ENCODE measurements at places on chromosomes 3 and 15. TPM values are rescaled to one million over a fixed set of nuclear protein-coding genes. Genes with fewer than 3 reads are reported as not detected.

GRCh38 chr3:128878556-128879124 is 780 bp upstream of the ACAD9 start:
- peaks cover 29% of the 10 kb centered on the region for H3K4me1 ChIP-seq
- H3K4me3 ChIP-seq, result peak overlapping the region; percentile 80
- peak; percentile 39 for DNase-seq
- peak overlapping the region; percentile 96 for H3K27ac ChIP-seq

DNA sequence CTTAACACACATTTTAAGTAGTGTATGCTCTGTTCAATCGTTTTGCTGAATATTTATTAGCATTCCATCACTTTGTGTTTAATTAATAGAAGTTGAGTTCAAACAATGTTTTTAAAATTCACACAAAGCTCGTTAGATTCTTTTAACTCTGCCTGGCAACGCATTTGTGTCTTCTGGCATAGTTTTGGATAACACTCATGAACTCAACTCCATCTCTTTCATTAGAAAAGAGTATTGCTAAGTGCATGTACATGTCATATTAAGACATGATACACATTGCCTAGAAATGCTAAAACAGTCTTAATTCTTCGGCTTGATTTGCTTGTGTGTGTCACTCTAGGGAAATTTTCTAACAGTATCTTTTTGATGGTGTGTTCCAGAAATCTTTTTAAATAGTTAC is 15.7 kb downstream of the TSC22D2 start:
- H3K36me3 ChIP-seq, result no peaks in the 10 kb centered on the region
- no peaks in the 10 kb centered on the region for H3K4me1 ChIP-seq
- no peak overlapping the region for H3K4me3 ChIP-seq
- H3K27ac ChIP-seq, result no peak overlapping the region
- no peak for DNase-seq

DNA sequence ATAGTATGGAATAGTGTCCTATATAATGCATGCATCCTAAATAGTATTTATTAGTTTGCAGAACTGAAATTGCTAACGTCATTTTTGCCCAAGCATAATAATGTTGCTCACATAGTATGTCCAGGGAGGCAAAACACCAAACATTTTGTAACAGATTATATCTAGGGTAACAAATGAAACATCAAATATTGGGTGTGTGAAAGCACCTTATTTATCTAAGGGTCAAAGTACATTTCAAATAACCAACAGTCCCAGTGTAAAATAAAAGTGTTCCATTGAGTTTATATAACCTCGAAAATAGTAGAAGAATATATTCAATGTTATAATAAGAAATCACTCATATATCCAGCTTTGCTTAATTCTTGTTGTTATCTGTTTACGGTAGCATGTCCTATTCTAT is 363.1 kb downstream of the CADM2 start:
- H3K36me3 ChIP-seq, result no peaks in the 10 kb centered on the region
- H3K27me3 ChIP-seq, result no peaks in the 10 kb centered on the region
- H3K4me3 ChIP-seq, result no peak overlapping the region
- no peaks in the 10 kb centered on the region for H3K4me1 ChIP-seq
- H3K27ac ChIP-seq, result no peak overlapping the region

DNA sequence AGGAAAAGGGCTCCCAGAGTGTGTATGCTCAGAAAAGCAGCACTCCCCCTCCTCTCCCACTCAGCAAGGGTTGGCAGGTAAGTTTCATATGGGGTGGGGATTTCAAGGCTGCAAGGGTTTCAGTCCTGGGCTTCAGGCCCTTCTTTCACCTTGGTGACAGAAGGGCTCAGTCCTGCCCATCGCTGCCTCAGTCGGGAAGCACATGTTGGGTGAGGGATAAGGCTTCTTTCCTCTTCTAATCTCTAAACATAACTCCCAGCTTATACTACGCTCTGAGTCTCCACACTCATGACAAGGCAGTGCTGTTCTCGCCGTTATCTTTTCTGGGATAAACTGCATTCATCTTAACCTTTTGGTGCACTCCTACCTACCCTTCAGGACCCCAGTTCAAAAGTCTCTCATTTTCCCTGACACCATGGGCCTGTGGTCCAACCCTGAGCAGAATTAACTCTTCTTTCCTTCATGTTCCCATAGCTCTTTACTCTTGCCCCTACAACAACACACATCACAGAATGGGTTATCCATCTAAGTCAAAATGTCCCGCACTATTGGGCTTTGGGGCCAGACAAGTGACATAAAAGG is 17.0 kb downstream of the RAB43 start:
- no peak overlapping the region for H3K4me3 ChIP-seq
- H3K27me3 ChIP-seq, result no peaks in the 10 kb centered on the region
- no peak overlapping the region for H3K27ac ChIP-seq
- no peak for DNase-seq

DNA sequence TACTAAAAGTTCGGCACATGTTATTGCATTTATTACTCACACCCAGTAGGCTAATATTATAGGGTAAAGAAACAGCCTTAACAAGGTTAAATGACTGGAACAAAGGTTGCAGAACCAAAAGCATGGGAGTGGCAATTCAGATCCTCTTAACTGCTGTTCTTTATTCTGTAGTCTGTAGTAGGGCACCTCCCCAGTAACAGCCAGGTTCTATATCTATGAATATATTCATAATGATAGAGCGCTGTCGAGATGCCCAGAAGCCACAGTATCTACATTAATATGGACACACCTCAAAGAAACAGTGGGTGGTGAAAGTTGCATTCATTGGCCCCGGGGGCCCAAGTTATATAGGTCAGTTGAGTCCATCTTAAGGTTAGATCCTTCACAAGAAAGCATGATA is 340.9 kb upstream of the THRB start:
- H3K4me3 ChIP-seq, result no peak overlapping the region
- no peaks in the 10 kb centered on the region for H3K4me1 ChIP-seq
- DNase-seq, result no peak
- H3K36me3 ChIP-seq, result no peaks in the 10 kb centered on the region
- no peak overlapping the region for H3K27ac ChIP-seq

GRCh38 chr15:77800305-77800704 is 167.6 kb upstream of the LINGO1 start:
- H3K27me3 ChIP-seq, result no peaks in the 10 kb centered on the region
- H3K4me1 ChIP-seq, result no peaks in the 10 kb centered on the region
- H3K27ac ChIP-seq, result no peak overlapping the region

- no peak overlapping the region for H3K4me3 ChIP-seq
- H3K4me1 ChIP-seq, result no peaks in the 10 kb centered on the region
- no peak for DNase-seq
- H3K36me3 ChIP-seq, result no peaks in the 10 kb centered on the region
- H3K27me3 ChIP-seq, result no peaks in the 10 kb centered on the region
Observed at GRCh38 chr3:74844428-74844827, 230.0 kb upstream of the CNTN3 start.

DNA sequence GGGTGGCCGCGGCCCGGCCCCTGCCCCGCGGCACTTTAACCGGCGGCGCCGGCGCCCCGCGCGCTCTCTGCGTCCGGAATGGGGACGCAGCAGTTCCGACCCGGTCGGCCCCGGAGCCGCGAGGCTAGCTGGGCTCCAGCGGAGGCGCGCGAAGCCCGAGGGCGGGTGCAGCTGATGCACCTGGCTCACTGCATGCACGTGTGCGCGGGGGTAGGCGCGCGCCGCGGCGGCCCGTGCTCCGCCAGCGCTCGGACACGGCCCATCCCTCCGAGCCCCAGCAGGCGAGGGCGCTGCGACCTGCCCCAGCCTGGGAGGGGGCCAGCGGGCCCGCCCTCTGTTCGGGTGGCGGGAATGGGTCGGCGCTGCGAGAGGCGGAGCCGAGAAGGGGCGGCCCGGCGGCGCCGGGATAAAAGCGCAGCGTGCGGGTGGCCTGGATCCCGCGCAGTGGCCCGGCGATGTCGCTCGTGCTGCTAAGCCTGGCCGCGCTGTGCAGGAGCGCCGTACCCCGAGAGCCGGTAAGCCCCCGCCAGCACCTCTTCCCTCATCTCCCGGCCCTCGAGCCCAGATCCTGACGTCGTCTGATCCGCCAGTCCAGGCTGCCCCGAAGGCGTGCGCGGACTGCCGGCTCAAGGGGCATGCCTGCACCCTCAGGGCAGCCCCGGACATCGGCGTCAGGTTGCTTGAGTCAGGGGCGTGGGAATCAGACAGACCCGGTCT is at the start of the genes CHDH and IL17RB:
Gene CHDH, minus strand, starts transcription at position 286 of the 717 bp plus-strand sequence. CDS start 22,411 bp downstream, outside the sequence.
Gene IL17RB, plus strand, starts transcription at position 435 of the 717 bp plus-strand sequence. Its CDS starts 21 bp downstream, at position 456.
- peak within 1 kb of the TSS; percentile 99 for H3K27ac ChIP-seq
- H3K36me3 ChIP-seq, result no peaks in the 10 kb centered on the region
- peak within 1 kb of the TSS; percentile 58 for H3K4me3 ChIP-seq
- H3K27me3 ChIP-seq, result no peaks in the 10 kb centered on the region
- H3K4me1 ChIP-seq, result peaks cover 2% of the 10 kb centered on the region

DNA sequence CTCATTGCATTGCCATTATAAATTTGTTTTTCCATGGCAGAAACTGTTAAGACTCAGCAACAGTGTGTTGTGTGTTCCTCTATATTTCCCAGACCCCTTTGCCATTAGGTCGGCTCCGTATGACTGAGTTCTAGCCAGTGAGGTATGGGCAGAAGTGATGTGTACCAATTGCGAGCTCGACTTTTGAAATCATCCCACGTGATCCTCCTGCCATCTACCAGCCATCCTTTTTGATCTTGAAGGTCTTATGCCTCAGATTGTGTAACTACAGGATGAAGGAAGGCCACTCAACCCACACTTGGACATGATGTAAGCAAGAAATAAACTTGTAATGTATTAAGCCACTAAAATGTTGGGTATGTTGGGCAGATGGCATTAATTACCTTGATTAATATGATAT is 562.3 kb downstream of the PDCD6IP start:
- no peak for DNase-seq
- H3K27ac ChIP-seq, result no peak overlapping the region

- no peaks in the 10 kb centered on the region for H3K4me1 ChIP-seq
- H3K36me3 ChIP-seq, result no peaks in the 10 kb centered on the region
- H3K27ac ChIP-seq, result no peak overlapping the region
- H3K27me3 ChIP-seq, result no peaks in the 10 kb centered on the region
Observed at GRCh38 chr3:34844323-34844620, 795.1 kb upstream of the ARPP21 start.

- DNase-seq, result no peak
- H3K27ac ChIP-seq, result no peak overlapping the region
- no peaks in the 10 kb centered on the region for H3K36me3 ChIP-seq
Observed at GRCh38 chr3:16663854-16664712, 58.9 kb upstream of the DAZL start.

- no peak overlapping the region for H3K4me3 ChIP-seq
- no peaks in the 10 kb centered on the region for H3K27me3 ChIP-seq
- no peak overlapping the region for H3K27ac ChIP-seq
- H3K4me1 ChIP-seq, result no peaks in the 10 kb centered on the region
Observed at GRCh38 chr3:138005627-138006026, 4.3 kb upstream of the CLDN18 start.

- H3K27ac ChIP-seq, result no peak overlapping the region
- peaks cover 6% of the 10 kb centered on the region for H3K4me1 ChIP-seq
- no peaks in the 10 kb centered on the region for H3K36me3 ChIP-seq
- no peaks in the 10 kb centered on the region for H3K27me3 ChIP-seq
Observed at GRCh38 chr3:35773417-35773816, 134.1 kb downstream of the ARPP21 start.

- no peaks in the 10 kb centered on the region for H3K27me3 ChIP-seq
- H3K27ac ChIP-seq, result peak overlapping the region; percentile 99
- DNase-seq, result no peak
- H3K36me3 ChIP-seq, result no peaks in the 10 kb centered on the region
- H3K4me3 ChIP-seq, result peak overlapping the region; percentile 100
Observed at GRCh38 chr3:12661926-12662592, 1.9 kb downstream of the RAF1 start.

DNA sequence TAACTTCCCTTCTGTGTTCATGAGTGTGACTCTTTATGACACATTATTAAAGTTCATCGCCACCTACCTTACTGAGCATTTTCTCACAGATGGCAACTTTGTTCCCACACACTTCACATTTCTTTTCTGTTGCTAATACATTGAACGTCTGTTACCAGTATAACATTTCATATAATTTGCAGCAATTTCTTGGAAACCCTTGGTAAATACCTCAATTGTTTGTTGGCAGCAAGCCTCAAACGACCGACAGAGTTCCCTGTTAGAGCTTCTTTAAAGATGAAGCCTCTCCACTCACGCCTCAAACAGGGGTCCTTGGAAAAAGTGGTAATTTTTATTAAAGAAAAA is 3.2 kb upstream of the CHSY1 start:
- H3K4me1 ChIP-seq, result peaks cover 13% of the 10 kb centered on the region
- H3K36me3 ChIP-seq, result no peaks in the 10 kb centered on the region
- no peak for DNase-seq
- H3K27me3 ChIP-seq, result no peaks in the 10 kb centered on the region
- H3K27ac ChIP-seq, result no peak overlapping the region

- H3K27me3 ChIP-seq, result no peaks in the 10 kb centered on the region
- H3K4me1 ChIP-seq, result no peaks in the 10 kb centered on the region
- DNase-seq, result no peak
- no peak overlapping the region for H3K4me3 ChIP-seq
- no peak overlapping the region for H3K27ac ChIP-seq
Observed at GRCh38 chr15:42048080-42048820, 27.4 kb upstream of the PLA2G4E start.

GRCh38 chr3:45955017-45955647 is 11.9 kb downstream of the CXCR6 start:
- no peak overlapping the region for H3K27ac ChIP-seq
- peaks cover 6% of the 10 kb centered on the region for H3K4me1 ChIP-seq
- H3K4me3 ChIP-seq, result no peak overlapping the region

DNA sequence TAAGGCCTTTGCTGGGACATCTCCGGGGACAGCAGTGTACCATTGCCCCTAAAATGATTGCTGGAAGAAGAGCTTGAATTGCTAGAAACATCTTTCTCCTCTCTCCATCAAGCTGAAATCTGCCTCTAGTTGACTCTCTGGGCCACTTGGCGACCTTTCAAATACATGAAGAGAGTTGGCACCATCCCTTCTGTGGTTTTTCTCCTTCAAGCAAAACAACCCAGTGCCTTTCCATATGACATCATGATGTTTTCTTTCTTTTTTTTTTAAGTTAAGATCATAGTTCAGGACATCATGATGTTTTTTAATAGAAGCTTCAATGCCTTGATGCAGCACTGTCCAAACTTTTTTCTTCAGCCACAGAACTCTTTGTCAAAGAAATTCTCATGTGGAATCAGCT is 144.0 kb upstream of the PTPRG start:
- DNase-seq, result no peak
- H3K27me3 ChIP-seq, result no peaks in the 10 kb centered on the region
- no peaks in the 10 kb centered on the region for H3K36me3 ChIP-seq
- no peak overlapping the region for H3K4me3 ChIP-seq

GRCh38 chr3:48879994-48880377 is 18.7 kb downstream of the SLC25A20 start:
- H3K27me3 ChIP-seq, result no peaks in the 10 kb centered on the region
- no peak for DNase-seq
- peaks cover 21% of the 10 kb centered on the region for H3K36me3 ChIP-seq
- no peak overlapping the region for H3K4me3 ChIP-seq

GRCh38 chr3:171282041-171282440 is 178.2 kb downstream of the TNIK start:
- H3K4me3 ChIP-seq, result no peak overlapping the region
- peaks cover 16% of the 10 kb centered on the region for H3K4me1 ChIP-seq
- no peaks in the 10 kb centered on the region for H3K36me3 ChIP-seq
- H3K27ac ChIP-seq, result no peak overlapping the region
- DNase-seq, result no peak
- H3K27me3 ChIP-seq, result no peaks in the 10 kb centered on the region

CCR8 gene
- not detected for total RNA-seq

NOX5 gene
- total RNA-seq, result under 0.01 TPM

CPNE4 gene
- not detected for total RNA-seq

UPK1B gene
- total RNA-seq, result 0.23 TPM

CCDC33 gene
- not detected for total RNA-seq

GPD1L gene
- 5.0 TPM for total RNA-seq

ICE2 gene
- 26.6 TPM for total RNA-seq

CEP70 gene
- total RNA-seq, result 26.5 TPM

Data from liver (tissue), 10 donors.